ENCODE measurements at places on chromosomes 12 and 14.

- peak; percentile 54 for DNase-seq
These were observed 12.4 kb downstream of the IL22 start for GRCh38 chr12:68240975-68241374.

- no peak for DNase-seq
These were observed 61.2 kb upstream of the TMTC2 start for GRCh38 chr12:82625523-82625922.

DNA sequence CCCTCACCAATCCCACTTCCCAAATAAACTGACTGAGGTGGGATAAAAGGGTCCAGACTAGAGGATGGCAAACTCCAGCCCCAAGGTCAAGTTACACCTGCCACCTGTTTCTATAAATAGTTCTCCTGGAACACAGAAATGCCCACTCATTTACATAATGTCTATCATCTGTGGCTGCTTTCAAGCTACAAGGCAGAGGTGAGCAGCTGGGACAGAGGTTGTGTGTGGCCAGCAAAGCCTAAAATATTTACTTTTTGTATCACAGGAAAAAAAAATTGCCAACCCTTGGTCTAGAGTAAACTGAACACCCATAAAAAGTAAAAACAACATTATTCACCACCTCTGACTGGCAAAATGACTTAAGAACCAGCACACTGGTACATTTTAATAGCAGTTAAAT is 269.4 kb downstream of the RGS6 start:
- no peak for DNase-seq

GRCh38 chr12:101700299-101700820 is 2.9 kb downstream of the CHPT1 start:
- no peak for DNase-seq
